ENCODE measurements at places on chromosomes 5 and 9.

DNA sequence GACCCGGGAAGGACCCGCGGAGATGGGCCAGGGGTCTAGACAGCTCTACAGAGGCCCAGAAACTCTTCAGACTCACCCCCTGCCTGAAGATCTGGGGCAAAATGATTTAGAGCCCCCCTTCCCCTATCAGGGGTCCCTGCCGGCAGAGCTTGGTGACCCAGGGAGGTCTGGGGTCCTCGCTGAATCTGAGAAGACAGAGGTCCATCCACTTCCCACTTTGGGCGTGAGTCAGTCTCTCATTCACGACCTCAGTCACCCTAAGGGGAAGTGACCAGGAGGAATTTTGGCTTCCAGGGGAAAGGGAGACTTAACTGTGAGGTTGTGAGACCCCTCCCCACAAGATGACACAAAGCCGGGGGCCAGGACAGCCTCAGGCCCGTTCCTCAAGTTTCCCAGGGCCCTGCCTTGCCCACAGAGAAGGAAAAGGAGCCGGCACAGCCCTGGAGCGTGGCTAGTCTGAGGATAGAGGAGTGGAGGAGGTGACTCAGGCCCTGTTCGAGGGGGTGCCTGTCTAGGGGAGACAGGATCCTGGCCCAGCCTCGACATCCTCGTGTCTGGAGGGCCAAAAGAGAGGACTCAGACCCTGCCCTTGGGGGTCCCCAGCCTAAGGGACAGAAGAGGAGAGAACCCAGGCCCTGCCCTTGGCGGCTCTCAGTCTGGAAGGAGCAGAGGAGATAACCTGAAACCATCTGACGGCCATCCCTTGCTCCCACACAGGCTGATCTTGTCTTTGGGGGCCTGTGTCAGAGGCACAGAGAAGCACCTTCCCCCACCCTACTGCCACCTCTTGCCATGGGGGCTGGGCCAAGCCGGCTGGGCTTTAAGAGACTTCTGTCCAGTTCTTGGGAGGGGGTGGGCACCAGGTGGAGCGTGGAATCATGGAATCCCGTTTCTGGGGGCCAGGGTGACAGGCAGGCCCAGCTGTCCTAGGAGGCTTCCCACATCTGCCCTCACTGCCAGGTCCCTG lies 889 bp downstream of the PDLIM4 start:
- DNase-seq, result no peak

- DNase-seq, result peak; percentile 48
These were observed at the start of gene ADAM19 for GRCh38 chr5:157575381-157576020. Gene ADAM19 (minus strand): TSS chr5:157575775. CDS start chr5:157575696, 79 bp downstream.

DNA sequence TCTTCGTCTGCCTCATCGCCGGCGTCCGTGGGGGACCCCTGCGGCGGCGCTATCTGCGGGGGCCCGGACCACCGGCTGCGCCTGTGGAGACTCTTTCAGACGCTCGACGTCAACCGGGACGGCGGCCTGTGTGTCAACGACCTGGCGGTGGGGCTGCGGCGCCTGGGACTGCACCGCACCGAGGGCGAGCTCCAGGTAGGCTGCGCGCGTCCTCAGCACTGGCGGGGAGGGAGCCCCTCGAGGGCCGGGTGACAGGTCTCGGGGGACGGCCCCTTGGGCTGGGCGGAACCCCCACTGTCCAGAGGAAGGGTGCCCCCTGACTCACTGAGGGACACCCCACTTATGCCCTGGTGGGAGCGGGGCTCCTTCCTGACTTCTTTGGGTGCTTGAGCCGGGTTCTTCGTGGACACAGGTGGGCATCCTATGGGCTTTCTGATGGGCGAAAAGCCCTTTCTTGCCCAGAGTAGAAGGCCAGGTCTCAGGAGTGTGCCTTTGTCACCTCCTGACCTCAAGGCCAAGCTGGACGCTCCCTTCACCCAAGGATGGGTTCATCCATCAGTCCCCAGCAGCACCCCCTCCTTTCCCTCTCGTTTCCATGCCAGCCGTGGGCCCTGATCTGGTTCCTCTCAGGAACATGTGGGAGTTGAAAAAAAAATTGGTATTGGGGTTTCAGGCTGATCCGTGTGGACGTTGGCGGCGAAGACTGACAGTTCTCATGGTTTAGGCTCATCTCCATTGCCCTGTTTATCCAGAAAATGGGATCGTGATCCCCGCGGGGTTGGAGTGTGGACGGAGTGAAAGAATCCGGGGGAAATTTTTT lies 564 bp downstream of the SLC25A25 start:
- no peak for DNase-seq

DNA sequence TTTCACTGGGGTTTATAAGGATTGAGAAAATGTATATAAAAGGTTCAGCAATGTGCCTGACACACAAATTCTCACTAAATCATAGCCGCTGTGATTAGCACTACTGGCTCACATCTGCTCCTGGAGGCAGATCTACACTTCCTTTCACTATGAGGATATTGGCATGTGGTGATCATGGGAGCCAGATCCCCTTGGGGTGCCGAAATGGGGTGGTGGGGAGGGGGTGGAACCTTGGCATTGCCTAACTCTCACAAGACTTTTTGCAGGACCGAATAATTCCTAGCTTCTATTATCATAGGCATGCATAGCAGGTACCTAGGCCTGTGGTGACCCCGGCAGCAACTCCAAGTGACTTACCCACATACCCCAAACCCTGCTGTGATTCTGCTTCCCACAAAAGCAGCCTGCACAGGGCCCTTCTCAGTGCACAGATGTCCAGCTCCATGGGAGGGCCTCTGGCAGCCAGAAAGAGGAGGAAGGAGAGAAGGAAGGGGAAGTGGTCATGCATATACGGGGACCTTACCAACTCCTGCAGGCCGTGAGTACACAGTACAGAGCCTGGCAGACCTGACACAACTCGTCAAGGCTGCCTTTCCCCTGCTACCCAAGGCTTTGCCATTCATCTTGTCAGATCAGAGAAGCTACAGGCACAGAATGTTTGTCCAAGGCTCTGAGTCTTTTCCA lies 61.3 kb upstream of the IQGAP2 start:
- no peak for DNase-seq

GRCh38 chr5:38871058-38871605 lies 25.3 kb downstream of the OSMR start:
- DNase-seq, result no peak

- DNase-seq, result no peak
These were observed 33.2 kb upstream of the GOLPH3 start for GRCh38 chr5:32207355-32207634.

DNA sequence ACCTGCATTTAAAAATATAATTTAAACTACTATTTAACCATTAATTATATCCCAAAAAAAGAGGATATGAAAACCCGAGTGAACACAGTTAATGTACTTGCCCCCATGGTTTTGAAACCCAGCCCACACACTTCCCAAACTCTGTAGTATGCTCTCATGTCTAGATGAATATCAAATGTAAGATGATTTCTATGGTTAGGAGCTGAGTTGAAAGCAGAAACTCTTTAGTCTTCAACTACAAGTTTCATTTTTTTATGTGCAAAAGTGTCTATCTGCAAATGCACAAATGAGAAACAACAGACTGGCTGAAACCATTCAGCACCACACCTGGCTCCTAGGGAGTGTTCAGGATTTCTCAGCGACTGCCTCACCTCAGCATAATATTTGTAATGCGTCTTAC lies 183.3 kb downstream of the SEMA5A start:
- no peak for DNase-seq

DNA sequence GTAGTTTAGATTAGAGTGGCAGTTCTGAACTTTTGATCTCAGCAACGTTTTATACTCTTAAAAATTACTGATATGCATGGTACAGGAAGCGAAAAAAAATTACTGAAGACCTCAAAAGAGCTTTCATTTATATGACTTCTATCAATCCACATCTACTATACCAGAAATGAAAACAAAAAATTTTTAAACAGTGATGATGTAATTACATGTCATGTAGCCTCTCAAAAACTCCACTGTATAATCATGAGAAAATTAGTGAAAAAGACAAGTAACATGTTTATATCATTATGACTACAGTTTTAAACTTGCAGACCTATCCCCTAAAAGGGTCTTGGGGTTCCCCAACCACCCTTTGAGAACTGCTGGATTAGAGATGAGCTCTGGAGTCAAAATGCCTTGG lies 9.3 kb downstream of the DNAJC18 start:
- no peak for DNase-seq

DNA sequence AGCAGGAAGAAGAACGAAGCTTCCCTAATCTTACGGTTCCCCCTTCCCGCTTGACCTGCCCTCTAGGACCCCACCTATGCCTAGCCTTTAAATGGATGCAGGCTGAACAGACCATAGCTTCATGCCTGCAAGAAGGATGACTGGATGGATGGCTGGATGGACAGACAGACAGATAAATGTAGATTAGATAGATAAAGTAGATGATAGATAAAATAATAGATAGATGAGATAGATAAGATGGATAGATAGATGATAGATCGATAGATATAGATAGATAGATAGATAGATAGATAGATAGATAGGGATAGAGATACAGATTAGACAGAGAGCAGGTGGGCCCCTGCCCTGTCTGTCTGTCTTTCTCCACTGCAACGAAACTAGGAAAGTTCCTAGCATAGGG lies 72.0 kb downstream of the GPR21 start:
- no peak for DNase-seq

- DNase-seq, result no peak
These were observed 3.3 kb upstream of the SLC2A8 start for GRCh38 chr9:127393645-127394044.

- no peak for DNase-seq
These were observed 96.4 kb upstream of the TAF11L2 start for GRCh38 chr5:17401470-17402288.

DNA sequence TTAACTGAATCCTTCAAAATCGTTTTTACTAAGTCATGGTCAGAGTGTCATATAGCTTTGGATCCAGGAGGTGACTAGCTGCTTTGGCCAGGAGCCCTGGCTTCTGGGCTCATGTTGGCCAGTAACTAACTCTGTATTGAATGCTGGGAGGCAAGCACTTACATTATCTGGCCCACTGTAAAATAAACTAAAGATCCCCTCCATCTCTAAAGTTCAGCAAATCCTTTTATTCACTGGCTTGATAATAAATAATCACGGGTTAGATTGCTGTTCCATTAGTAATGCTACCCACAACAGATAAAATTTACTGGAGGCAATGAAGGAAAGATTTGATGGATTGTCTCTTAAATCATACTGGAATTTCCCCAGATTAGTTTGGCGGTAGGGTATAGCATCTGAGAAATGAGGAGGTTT lies 382.2 kb upstream of the TLE4 start:
- DNase-seq, result no peak

- DNase-seq, result no peak
These were observed 74.5 kb upstream of the SPINK5 start for GRCh38 chr5:147989239-147989638.

DNA sequence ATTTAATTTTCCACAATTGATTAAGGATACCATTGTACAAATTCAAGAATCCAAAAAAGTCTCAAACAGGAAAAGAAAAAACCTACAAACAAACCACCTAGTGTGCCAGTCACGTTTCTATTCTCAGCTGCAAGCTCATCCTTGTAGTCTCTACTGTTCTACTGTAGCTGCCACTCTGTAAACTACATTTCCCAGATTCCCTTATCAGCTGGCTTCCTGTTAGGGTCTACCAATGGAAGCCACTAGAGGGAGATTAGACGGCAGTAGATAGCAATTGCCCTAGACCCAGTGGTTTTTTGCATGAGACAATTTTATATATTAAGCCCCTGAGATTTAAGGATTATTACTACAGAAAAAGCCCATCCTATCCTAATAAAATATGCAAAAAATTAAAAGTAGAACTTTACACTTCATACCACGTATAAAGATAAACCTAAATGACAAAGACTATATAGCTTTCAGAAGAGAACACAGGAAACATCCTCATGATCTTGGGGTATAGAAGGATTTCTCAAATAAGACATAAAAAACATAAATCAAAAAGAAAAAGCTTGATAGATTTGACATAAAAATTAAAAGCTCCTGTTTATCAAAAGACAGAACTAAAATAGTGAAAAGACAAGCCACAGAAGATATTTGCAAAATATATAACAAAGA lies 37.4 kb downstream of the P4HA2 start:
- DNase-seq, result peak; percentile 42

DNA sequence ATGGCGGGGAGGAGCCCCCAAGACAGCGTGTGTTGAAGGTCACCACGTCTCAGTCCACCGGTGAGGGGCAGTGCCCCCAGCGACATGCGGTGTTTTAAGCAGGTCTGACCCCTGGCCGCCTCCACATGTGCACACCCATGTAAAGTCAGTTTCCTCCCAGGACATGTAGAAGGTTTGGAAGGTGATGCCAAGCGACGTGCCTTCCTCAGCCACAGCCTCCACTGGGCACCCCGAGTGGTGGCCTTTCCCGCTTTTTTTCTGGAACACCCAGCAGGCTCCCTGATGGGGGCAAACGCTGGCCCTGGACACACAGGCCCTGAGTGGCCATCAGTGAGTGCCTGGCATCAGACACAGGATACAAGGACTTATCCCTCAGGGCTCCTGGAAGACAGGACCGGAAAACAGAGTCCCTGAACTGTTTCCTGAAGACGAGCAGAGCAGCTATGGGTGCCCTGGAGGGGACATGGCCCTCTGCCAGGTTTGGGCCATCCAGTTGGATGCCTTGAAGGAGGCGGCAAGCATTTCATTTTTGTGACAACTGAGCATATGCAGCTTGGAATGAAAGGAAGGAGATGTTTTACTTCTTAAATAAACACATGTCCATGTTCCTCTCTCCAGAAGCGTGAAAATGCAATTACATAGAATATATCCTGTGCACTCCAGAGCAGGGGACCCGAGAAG lies 275.8 kb upstream of the IRX2 start:
- no peak for DNase-seq

DNA sequence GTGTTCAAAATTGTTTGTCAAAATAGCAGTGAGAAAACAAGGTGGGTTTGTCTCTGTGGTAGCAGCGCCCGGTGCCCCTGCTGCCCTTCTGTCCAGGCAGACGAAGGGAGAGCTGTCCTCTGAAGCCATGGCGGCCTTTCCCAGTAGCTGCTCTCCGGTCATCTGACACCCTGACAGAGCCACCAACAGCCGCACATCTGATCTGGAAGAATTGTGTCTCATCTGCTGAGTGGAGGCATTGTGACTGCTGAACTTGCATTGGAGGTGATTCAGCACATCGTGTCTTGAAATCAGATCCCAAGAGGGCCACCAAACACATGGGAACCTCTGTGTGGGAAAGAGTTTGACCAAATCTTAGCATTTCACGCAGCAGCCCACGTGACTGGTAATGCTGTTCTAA lies 337.6 kb upstream of the IRX1 start:
- DNase-seq, result no peak

DNA sequence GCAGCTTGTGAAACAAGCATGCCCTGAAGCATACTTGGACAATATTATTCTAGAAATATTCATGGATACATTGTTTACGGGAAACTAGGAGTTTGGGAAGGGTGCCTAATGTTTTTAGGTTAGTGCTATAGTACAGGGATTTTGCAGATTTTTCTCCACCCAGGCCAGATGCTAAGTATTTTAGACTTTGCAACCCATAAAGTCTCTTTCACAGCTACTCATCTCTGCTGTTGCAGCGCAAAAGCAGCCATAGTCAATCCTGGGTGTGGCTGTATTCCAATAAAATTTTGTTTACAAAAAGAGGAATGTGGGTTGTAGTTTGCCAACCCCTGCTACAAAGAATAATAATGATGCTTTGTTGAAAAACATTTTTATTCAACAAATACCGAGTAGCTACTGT lies 106.2 kb downstream of the CEMIP2 start:
- DNase-seq, result no peak
